ENCODE measurements at places on chromosomes 12 and 14. TPM values are rescaled to one million over a fixed set of nuclear protein-coding genes. Genes with fewer than 3 reads are reported as not detected.

KERA gene
- total RNA-seq = 0.19 TPM

- DNase-seq = no peak
Observed at GRCh38 chr12:32889011-32889760, 7.4 kb downstream of the PKP2 start.

DNA sequence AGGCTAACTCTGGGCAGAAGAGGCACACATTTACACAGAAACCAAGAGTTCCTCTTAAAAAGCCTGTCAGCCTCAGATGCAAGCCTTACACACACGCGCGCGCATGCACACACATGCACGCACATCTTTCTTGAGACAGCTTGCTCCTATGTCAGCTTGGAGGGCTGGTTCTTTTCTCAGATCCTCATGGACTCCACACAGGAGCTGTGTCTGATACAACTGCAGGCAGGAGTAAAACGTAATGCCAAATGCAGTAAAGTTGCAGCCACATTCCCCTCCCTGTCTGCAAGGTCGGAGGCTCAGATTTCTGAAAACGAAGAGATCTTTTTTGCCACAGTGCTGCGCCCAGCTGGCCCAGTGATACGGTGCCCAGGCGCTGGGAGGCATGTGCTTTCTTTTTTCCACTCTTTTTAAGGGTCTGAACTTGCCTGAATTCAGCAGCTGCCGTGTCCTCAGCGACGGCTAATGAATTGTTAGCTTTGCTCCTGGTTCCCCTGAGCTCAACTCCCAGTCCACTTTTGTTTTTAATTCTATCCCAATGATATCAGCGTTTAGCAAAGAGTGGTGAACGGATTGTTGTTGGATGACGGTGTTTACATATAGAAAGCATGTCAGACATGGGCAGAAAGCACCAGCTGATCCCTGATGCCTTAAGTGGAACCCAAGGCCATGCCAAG, 72.9 kb upstream of the FOXN3 start:
- no peak for DNase-seq

DNA sequence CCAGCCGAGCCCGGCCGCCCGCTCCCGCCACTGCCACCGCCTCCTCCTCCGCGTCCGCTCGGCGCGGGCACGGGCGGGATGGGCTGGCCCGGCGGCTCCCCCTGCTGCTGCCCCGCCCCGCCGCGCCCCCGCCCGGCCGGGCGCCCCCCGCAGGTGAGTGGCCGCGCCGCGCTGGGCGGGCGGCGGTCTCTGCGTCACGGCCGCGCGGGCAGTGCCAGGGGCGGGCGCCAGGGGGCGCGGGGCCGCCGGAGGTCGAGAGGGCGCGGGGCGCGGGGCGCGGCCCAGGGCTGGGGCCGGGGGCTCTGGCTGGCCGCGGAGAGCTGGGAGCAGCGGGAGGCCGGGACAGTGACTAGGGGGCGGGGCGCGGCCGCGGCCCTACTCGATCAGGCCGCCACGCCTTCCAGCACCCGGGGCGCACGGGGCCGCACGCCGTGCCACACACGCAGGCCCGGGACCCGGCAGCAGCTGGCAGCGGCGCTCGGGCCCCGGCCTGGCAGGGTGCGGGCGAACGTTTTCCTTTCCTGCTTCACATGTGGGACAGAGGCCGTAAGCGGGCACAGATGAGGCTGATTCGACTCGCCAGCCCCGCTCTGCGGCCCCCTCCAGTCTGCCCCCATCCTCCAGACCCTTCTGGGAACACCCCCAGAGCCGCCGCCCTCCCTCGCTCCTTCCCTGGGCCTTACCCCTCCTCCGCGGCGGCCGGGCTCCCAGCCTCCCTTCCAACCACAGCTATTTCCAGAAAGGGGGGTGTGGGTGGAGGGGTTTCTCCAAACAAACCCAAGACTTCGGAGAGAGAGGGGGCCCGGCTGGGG, 2.4 kb upstream of the TNS2 start:
- peak; percentile 89 for DNase-seq

DNA sequence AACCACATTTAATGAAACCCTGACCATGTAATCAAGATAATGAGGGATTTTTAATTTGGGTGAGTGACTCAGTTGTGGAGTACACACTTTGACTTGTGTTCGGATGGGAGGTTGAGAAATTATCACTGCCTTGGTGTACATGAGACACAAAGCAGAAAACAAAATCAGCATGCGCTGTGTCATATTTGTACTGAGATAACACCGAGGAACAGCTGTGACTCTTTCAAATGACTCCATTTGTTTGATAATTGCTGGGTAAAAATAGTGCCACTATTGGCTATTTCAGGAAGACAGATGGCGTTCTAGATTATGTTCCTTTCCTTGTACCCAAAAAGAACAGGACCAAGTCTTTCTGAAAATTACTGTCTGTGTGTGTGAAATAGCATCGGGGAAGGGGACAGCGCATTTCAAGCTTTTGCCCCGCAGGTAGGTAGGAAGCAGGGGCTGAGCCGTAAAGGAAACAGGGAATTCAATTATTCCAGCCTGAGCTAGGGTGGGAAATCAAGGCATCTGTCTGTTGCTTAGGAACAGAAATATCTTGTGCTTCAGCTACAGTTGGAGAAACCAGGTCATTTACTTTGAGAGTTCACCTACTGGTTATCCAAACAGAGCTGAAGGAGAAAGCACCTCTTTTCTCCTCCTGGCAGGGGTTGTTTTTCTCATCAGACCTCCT, 114.3 kb downstream of the SNAPC1 start:
- no peak for DNase-seq

RNFT2 gene
- total RNA-seq = 0.78 TPM

DNA sequence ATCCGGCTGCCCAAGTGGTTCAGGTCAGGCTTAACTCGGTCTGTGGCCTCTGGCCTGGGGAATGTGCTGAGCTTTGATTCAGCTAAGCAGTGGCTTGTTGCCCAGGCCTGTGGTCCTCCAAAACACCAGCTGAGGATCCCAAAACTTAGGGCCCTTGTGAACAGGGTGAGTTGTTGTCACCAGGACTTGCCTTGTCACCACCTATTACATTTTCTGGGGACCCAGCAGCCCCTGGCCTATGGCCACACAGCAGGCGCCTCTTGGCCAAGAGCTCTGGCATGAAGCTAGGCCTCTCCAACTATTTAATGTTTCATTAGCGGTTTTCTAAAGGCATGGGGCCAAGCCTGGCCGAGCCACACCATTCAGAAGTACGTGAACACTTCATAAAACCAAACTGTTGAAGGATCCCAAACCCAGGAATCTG, 343.7 kb downstream of the CACNA1C start:
- DNase-seq = no peak

DNA sequence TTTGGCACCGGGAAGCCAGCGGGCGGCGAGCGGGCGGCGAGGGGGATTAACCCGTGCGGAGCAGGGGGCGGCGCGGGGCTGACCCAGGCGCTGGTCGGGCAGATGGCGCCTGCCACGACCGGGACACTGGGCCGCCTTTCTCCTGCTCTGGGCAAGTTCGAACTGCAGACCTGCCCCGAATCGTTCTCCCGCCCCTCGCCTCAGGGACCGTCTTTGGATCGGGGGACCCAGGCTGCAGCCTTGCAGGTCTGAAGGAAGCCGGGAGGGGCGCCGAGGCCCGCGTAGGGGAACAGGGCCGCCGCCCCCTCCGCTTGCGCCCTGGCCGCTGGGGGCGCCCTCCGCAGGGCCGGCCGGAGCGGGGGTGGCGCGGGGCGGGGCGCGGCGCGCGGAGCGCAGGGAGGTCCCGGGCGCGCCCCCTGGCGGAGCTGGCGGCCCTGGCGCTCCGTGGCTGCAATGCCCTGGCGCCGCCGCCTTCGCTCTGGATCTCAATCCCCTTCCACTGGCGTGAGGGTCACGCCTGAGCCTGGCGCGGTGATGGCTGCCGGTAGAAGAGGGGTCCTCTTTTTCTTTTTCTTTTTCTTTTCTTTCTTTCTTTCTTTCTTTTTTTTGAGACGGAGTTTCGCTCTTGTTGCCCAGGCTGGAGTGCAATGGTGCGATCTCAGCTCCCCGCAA, 449 bp upstream of the LTBP2 start:
- peak; percentile 91 for DNase-seq

- no peak for DNase-seq
Observed at GRCh38 chr12:100248886-100249285, 18.0 kb downstream of the DEPDC4 start.

GRCh38 chr14:87960013-87960787, 32.8 kb downstream of the GALC start:
- no peak for DNase-seq

DNA sequence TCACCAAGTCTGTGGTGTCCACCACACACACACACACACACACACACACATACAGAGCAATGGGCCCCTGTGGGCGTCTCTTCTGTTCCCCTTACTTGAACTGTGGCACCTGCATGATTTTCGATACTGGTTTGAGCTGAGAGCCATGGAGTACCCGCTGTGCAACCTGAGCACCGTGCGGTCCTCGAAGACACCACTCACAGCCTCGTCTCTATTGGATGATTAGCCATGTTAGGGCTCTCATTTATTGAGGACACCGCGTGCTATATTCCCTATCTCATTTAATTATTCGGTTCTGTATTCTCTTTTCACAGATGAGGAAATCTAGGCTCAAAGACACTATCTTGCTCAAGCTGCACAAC, 623 bp upstream of the C14orf132 start:
- DNase-seq = no peak

- no peak for DNase-seq
Observed at GRCh38 chr12:94429191-94429590, 30.5 kb downstream of the CEP83 start.

CLEC12A gene
- 0.30 TPM for total RNA-seq

DNA sequence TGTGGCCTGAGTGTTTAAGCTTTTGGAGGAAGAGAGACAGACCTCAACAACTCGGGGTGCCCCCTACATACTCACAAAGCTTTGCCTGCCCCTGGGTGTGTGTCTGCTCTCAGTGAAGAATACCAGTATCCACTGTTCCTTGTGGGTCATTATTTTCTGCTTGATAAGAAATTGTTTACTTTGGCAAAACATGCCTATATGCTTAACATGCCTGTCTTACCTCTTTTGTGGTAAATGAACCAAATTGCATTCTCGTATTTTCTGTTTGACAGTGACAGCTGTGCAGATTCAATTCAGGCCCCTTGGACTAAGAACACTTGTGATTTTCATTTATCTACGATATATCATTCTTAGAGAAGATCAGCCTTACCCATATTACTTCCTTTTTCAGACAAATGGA, 50.6 kb upstream of the REP15 start:
- no peak for DNase-seq

DNA sequence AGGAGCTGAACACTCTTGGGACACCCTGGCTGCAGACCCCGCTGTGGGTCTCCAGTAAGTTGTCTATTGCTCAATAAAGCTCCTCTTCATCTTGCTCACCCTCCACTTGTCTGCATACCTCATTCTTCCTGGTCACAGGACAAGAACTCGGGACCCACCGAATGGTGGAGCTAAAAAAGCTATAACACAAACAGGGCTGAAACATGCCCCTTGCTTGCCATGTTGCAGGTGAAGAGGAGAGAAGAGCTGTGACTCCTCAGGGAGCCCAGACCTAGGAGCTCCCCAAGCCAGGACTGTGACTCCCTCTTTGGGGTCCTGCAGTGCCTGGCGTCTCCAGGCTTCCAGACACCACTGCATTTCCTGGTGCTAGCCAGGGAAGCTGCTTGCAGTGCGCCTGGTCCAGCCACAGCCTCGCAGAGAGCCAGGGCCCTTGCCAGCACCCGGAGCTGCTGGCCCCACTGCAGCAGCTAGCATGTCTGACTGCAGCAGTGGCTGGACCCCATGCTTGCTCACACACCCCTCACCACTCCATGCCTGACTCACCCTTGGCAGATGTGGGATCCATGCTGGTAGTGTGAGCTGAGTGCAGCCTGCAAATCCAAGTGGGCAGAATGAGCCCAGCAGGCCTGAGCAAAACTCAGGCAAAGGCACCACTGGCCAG, 37.1 kb upstream of the OR5AU1 start:
- no peak for DNase-seq

DNA sequence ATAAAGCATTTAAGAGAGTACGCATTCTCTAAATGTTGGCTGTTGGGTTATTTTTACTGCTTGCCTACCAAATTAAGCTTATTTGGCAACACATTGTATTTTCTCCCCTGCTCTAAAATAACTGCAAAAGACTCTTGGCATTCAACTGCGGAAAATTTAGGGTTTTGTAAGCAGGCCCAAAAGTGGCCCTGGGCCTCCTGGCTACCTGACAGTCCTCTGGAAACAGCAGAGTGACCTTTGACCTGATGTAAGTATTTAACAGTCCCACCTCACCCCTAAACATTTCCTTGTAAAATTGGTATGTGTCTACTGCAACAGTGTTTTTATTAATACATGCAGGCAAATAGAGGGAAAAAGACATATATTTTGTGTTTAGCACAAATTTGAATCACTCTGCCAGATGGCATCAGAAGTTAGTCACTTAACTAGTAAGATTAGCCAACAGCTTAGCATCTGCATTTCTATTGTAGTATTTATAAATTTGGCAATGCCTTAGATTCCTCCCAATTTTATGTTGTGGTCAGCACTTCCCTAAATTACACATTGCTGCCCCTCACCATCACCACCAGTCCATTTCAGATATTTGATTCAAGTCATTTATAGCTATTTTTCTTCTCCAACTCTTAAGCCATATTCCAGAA, 11.2 kb downstream of the LLPH start:
- no peak for DNase-seq

GRCh38 chr14:100789460-100790417, 36.2 kb upstream of the MEG3 start:
- no peak for DNase-seq

DNA sequence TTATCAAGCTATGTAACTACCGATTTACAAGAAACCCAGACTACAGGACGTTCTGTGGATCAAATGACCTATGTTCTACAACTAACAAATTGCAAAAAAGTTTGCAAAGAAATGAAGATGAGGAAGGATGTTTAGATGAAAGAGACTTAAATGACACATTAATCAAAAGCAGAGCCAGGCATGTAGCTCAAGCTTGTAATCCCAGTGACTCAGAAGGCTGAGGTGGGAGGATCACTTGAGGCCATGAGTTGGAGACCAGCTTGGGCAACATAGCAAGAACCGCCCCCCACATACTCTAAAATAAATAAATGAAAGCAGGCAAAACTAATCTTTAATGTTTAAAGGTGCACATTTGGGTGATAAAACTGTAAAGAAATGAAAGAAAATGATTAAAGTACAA, 331.9 kb downstream of the BTG1 start:
- no peak for DNase-seq

ESR2 gene
- 0.38 TPM for total RNA-seq

- peak; percentile 7 for DNase-seq
Observed at GRCh38 chr14:94056579-94057308, 24.3 kb downstream of the DDX24 start.

DNA sequence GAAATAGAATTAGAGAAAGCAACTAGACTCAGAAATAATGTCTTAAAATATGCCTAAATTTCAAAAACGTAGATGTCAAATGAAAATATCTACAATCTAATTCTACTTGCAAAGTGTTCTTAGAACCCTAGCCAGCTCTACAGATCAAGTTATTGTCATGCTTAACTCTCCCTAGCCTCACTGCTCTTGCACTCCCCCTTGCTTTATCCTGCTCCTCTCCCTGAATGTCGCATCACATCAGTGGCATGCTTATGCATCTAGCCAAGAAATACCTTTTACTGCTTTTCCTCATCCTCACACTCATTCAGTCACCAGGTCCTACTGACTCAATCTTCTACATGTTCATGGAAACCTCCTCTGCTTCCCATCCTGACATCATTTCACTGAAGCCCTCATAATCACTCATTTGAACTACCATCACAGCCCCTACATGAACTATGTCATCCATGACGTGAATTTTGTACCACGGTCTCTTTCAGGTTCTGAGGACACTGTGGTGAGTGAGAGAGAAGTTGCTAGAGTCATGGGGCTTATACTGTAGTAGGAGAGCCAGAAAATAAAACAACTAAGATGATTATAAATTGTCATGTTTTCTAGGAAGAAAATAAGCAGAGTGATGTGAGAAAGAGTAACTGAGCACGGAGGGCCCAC, 22.6 kb upstream of the CRACR2A start:
- DNase-seq = no peak

ANO4 gene
- total RNA-seq = 0.30 TPM

- no peak for DNase-seq
Observed at GRCh38 chr12:90124914-90125313, 416.3 kb upstream of the ATP2B1 start.

All from cardiac septum (tissue), 1 donor.